ENCODE measurements at places on chromosomes 12 and 14.

- DNase-seq: no peak
These were observed 71.4 kb downstream of the MNAT1 start for GRCh38 chr14:60805841-60806430.

- DNase-seq: no peak
These were observed 168.6 kb upstream of the FAR2 start for GRCh38 chr12:28980436-28980835.

DNA sequence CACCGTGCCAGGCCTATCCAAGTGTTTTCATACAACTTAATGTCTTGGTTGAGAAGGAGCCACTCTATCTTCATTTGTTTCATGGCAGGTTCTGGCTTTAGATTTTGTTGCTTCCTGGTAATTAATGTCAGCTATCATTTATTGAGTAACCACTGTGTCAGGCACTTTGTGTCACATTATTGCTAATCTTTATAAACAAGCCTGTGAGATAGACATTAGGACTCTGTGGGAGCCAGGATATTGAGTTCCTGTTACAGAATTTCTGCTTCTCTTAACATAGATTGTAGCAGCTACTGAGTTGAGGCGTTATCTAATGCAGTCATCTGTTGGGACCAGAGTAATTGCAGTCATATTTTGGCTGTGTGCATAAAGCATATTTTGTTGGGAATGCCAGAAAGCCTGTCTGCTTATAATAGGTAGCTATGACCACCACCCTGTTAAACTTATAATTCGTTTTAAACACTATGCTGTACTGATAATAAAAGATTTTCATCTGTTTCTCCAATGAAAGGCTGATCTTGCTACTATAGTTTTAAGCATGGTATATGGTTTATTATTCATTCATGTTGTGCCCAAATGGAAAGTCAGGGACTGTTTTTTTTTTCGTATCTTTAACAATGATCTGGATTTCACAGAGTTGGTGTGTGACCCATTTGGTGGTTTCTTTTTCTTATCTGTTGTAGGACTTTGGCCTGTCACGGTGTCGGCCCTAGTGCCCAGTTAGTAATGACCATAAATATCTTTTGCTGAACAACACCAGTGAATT, 432.6 kb downstream of the PCNX1 start:
- DNase-seq: no peak

DNA sequence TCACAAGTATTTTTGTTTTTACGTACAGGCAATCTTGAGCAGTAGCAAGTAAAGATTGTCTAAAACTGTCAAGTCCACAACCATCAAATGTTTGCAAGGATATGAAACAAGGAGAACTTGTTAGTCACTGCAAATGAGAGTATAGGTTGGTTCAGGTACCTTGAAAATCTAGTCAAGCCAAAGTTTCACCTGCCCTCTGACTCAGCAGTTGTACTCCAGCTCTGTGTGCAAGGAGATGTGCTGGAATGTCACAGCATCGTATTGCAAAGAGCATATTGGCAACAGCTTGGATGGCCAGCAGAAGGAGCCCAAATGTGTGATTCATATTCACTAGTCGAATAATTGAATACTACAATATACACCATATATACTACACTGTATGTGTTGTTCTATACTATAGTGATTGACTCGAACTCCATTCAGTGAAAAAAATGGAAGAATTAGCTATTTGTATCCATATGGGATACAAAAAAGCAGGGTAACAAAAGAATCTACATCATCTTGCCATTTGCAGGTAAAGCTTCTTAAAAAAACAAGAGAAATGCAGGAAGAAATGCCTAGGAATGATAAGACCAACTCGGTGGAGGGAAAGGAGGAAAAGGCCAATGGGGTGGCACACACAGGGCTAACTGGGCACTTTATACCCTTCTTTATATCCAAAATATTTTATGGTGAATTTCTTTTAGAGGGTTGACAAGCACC, 44.0 kb downstream of the EID3 start:
- no peak for DNase-seq

DNA sequence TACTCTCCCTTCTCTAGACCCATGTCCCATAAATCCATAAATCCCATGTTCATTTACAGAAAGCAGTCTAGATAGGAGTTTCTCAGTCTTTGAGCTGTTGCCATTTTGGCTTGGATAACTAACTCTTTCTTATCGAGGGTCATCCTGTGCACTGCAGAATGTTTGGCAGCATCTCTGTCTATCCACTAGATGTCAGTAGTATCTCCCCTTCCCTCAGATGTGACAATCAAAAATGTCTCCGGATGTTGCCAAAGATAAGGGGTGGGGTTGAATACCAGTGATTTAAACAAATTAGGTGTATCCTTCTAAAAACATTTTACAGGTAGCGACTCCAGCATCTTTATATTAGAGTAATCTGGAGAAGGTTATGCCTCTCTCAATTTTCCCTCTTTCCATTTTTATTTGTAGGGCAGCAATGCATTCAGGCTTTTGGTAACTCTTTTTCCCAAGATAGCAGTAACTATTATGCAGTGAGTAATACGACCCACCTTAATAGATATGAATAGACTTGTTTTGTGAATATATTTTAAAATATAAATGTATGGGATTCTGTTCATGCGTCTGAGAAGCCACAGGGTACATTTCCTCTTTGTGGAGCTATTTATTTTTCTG, 100.7 kb downstream of the LRRK2 start:
- no peak for DNase-seq

DNA sequence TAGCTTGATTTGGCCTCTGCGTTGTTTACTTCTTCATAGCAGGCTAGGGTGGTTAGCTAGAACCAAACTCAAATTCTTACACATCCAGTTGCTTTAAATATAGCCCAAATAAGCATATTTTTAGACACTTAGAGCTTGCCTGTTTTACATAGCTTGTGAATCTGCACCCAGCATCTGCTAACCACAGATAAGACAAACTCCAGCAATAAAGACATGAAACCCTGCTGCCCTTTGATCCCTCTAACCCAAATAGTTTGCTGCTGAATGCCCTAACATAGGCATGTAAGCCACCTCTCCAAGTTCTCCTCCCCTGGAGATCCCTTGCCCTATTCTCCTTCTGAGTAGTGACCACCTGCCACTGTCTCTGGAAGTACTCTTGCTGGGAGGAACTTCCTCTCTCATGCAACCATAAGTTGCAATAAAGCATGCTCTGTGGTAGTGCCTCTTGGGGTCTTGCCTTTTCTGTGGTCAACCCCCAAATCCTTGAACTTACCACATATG, 185.6 kb downstream of the TMEM117 start:
- DNase-seq: no peak

GRCh38 chr12:53743266-53744129, 8.3 kb downstream of the CISTR start:
- DNase-seq: peak; percentile 24

GRCh38 chr12:96456265-96456974, 33.0 kb upstream of the CFAP54 start:
- DNase-seq: peak; percentile 34

GRCh38 chr12:121806009-121806545, 2.3 kb downstream of the SETD1B start:
- DNase-seq: no peak

- peak; percentile 42 for DNase-seq
These were observed 537.3 kb downstream of the TMTC2 start for GRCh38 chr12:83224012-83224411.

- DNase-seq: no peak
These were observed 936 bp downstream of the TFCP2 start for GRCh38 chr12:51171884-51172514.

DNA sequence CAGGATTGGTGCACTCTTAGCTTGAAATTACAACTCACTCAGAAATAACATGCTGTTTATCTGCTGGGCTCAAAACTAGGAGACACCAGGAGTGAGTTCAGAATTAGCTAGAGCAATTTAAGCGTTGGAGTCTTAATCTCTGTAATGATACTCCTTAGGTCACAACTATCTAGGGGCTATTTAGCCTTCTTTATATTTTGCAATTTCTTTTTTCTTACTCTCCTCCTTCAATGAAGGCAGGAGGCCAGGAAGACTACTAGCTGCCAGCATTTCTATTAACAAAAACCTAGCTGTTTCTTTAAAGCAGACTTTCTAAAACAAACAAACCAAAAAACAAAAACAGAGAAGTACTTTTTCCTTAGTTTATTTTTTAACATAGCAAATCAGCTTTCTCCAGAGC, 226.2 kb downstream of the TRHDE start:
- no peak for DNase-seq

DNA sequence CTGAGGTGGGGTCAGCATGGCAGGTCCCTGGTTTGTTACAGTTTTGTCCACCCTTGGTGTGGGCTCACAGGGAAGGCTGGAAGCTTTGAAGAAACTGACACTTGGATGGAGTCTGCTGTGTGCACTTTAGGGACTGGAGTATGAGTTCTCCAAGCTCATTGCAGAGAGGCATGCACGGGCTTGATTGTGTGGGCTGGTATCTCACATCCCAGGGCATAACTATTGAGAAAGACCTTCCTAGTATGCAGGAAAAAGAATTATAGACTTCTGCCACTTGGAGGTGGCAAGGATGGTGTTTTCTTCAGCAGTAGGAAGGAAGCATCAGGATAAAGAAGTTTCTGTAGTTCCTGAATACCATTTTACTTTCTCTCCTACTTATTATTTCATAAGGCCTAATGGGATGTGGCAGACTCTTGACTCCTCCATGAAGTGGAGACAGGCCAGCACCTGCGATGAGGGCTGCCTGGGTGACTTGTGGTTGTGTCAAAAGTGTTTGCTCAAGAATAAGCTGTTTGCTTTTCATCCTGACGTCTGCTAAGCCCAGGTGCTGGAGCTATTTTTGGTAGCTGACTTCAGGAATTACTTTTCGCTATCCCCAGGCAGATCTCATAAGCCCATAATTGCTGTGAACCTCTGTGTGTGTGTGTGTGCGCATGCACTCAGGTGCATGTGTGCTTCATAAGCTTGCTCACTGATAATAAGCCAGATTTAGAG, 125.8 kb downstream of the KTN1 start:
- no peak for DNase-seq

DNA sequence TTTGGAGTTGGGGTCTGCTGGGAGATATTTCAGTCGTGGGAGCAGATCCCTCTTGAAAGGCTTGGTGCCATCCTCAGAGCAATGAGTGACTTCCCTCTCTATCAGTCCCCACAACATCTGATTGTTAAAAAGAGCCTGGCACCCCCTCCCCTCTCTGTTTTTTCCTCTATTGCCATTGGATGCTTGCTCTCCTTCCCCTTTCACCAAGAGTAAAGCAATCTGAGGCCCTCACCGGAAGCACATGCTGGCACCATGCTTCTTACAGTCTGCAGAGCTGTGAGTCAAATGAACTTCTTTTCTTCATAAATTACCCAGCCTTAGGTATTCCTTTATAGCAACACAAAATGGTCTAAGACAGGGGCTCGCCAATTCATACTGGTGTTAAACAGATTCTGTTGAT, 99.1 kb upstream of the CCND2 start:
- DNase-seq: no peak

- DNase-seq: no peak
These were observed 120.9 kb upstream of the MIS18BP1 start for GRCh38 chr14:45373877-45374276.

DNA sequence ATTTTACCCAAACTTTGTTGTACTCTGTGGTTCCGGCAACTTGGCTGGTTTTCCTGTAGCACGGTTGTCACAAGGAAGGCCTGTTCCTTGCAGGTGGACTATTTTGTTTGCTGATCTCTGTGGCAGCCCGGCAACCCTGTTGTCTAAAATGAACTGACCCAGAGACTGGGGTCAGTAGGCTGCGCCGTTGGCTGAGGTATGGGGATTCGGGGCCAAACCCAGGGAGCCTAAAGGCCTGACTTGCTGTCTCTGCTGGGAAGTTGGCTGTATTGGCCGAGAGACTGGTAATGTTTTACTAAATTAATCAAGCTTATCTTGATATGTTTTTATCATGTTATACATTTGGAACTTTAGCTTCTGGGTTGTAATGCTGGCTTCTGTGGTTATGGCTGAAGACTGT, 13.8 kb downstream of the SMIM41 start:
- no peak for DNase-seq

DNA sequence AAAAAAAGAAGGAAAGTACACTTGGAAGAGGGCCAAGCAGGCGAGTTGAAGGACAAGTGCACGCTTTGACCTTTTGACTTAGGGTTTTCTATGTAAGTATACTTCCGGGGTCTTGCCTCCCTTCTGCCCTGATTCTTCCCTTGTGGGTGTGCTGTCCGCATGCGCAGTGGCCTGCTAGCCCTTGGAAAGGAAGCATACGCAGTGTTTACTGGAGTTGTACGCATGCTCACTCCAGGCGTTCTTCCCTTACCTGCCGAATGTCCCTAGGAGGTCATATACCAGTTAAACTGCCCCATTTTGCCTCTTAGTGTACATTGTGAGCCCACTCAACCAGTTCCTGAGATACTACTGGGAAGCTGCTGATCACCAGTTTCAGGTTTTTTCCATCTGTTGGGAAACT, 15.7 kb upstream of the DDHD1 start:
- DNase-seq: no peak

GRCh38 chr12:52224151-52224550, 8.9 kb upstream of the KRT7 start:
- no peak for DNase-seq

DNA sequence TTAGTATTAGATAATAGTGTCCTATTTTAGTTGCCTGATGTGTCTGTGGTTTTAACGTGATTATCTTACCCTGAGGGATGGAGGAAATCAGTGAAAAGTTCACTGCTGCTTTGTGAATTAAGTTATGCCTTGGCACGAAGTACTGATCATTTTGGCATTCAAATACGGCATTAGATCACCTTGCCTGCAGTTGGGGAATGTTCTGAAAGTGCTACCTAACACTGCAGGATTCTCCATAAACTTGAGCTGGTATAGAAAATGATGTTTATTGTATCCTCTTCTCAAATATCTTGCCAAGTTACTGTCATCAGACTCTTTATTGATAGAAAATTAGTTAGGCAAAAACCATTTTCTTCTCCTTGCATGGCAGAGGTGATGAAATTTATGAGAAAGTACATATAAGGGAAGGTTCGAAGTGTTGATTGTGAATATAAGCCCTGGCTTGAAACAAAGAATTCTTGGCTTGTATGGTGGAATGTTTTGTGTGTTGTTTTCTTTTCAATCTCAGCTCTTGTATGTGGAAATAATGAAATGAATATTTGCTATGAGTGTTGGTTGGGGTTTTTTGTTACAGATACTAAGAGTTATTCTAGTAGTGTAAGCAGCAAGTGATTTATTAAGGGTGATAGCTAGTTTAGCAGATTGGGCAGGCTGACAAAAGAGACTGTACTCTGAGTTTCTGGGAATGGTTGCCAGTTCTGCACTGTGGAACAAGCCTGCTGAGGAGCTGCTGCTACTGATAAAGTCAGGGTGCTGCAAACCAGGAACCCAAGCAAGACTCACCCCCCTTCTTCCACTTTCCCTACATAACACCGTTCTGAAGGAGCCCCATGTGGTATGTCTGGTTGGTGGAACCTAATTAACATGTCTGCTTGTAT, 448.3 kb downstream of the PCNX1 start:
- no peak for DNase-seq

DNA sequence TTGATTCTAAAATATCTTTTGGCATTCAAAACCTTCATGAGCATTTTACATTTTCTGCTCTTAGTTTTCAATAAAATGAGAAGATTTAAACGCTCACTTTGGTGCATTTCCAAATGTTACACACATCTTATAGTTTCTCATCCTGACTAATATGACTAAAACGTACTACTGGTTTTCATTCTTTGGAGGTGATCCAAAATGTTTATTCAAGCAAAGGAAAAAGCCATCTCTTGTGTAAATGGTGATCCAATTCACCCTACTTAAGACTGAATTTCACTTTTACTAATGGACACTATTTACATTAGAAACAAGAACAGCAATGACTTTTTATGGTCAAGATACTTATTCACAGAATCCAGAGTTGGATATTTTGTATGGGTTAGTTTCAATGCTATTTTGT, 86.6 kb downstream of the KITLG start:
- DNase-seq: no peak

All from SIG-M5 (cell line).